ENCODE measurements at places on chromosomes 7 and 10.

- no peak for DNase-seq
Observed at GRCh38 chr7:157479326-157479725, 142.5 kb downstream of the DNAJB6 start.

DNA sequence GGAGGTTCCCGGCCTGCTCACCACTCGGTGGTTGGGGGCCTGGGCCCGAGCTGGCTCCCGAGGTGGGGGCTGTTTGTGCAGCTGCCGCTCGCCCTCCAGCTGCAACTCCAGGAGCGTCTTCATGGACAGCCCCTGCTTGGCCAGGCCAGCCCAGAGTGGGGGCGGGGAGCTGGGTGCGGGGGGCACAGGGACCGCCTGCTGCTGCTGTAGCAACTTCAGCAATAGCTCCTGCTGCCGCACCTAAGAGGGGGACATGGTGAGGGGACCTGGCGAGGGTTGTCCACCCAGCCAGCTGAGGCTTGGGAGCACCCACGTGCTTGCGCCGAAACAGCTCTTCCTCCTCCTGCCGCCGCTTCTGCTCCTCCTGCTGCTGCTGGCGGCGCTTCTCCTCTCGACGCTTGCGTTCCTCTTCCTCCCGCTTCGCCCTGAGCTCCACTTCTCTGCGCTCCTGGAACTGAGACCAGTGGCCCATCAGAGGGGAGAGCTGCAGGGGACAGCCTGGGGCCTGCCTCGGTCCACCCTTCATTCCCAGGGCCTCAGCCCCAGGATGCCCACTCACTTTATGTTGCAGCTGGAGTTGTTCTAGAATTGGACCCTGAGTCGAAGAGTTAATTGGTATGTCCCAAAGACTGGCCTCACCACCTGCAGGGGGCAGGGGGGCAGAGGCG is 9.6 kb downstream of the GNB2 start:
- no peak for DNase-seq

DNA sequence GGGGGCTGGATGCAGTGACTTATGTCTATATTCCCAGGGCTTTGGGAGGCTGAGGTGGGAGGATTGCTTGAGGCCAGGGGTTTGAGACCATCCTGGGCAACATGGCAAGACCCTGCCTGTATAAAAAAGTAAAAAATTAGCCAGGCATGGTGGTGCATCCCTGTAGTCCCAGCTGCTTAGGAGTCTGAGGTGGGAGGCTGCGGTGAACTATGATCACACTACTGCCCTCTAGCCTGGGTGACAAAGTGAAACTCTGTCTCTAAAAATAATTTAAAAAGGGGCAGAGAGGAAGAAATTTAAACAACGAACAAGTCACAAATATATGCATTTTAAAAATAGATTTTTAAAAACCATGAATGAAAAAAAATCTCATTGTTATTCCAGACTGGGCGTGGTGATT is 46.2 kb upstream of the FEZF1 start:
- DNase-seq = no peak

- DNase-seq = no peak
Observed at GRCh38 chr7:45215601-45216062, 58.0 kb downstream of the RAMP3 start.

DNA sequence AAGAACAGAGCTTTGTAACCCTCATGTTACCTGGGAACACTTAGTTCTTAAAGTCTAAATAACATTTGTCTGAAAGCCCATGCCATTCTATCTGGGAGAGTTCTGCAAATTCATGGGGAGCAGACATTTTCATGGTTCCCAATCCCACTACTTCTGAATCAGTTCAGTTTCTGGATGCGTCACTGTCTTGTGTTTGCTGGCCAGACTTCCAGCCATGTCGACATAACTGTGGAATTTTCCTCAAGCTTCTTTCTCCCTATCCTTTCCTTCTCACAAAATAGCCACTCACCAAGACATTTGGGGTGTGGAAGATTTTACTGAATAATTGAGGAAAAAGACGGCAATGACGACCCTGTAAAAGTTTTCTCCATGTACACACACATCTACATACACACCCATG is 272.5 kb downstream of the NEBL start:
- no peak for DNase-seq
